ENCODE measurements at places on chromosomes 13 and 19.

GRCh38 chr19:30653646-30654386, 281.6 kb downstream of the ZNF536 start:
- DNase-seq: no peak

- DNase-seq: no peak
Observed at GRCh38 chr13:68481130-68481529, 1251.0 kb upstream of the PCDH9 start.

- no peak for DNase-seq
Observed at GRCh38 chr19:42424712-42425131, 2.5 kb downstream of the LIPE start.

DNA sequence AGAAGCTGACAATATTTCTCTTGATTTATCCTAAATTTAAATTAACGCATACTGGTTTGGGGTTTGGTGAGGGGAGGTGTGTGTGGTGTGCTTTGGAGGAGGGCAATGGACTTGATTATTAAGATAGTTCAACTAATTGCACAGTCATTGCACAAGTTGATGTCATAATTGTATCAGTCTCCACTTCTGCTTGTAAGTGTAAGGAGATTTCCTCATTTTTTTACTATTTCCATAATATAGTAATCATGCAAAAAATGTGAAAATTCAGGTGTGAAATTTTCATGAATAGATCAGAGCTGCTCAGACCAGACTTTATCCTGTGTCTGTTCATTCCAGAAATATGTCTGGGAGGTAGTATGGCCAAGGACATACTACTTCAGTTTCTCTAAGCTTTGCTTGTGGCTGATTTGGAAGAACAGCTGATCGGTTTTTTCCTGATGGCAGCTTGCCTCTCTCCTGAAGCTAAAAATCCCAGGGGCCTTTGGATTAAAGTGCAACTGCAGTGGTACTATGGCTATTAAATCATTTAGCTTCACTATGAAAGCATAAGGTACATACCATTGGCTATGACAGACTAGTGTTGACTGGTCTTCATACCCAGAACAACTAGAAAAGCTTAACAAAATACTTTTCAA, 201.8 kb upstream of the MIR17HG start:
- no peak for DNase-seq

DNA sequence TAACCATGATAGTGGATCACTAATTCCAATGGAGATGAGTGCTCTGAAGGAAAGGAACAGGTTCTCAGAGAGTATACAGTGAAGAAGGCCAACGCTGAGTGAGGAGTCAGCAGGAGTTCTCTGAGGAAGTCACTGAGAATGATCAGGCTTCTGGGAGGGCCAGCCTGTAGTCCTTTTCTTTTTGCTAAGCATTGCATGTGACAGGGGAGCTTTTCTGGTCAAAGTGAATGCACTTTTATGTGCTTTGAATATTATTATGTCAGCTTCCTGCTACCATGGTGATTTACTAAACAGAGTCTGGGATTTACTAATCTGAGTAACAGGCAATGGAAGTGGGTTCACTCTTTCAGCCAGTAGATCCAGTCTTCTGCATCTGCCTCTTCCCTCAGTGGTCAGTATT, 81.1 kb upstream of the SERP2 start:
- DNase-seq: no peak

- DNase-seq: no peak
Observed at GRCh38 chr13:51768378-51768921, 35.5 kb downstream of the DHRS12 start.

DNA sequence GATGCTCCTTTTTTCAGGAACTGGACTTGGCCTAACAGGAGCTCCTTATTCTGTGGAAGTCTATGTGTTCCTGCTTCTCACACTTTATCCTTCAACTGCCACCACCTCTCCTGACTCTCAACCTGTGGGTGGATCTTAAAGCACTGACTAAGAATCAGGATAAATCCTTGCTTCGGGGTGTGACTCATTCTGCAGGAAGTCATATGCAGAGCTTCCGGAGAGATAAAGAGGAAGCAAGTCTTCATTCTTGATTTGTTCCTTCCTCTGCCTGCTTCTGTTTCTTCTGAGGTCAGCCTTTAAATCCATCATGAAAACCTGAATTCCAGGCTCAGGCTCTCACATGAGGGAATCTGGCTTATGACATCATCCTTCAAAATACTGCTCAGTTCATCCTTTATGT, 137.1 kb upstream of the ATXN8OS start:
- no peak for DNase-seq

DNA sequence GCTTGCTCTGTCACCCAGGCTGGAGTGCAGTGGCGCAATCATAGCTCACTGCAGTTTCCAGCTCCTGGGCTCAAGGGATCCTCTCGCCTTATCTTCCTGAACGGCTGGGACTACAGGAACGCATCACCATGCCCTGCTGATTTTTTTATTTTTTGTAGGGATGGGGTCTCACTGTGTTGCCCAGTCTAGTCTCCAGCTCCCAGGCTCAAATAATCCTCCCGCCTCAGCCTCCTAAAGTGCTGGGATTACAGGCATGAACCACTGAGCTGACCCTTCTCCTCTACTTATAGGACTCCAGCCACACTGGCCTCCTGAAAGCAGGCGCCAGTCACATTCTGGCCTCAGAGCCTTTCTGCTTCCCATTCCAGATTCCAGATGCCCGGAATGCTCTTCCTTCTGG, 10.5 kb downstream of the DACT3 start:
- no peak for DNase-seq

DNA sequence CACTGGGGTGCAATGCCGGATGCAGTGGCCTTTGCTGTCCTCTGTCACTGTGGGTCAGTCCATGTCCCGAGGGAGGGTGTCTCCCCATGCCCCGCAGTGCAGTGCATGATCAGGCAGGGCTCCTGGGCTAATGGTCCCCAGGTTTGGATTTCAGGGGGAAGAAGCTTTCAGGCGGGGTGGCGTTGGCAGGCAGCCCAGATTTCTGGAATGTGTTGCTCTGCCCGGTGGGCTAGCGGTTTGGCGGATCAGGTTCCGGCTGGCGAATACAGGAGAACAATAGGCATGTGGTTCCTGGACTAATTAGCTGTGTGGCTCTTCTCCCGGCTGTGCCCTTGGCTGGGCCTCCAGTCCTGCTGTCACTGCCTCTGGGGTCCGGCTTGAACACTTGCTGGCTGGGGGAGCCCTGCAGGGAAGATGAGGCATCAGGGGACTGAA, 141.3 kb downstream of the FGF9 start:
- DNase-seq: no peak

GRCh38 chr13:46334035-46334822, 52.8 kb downstream of the RUBCNL start:
- DNase-seq: no peak

DNA sequence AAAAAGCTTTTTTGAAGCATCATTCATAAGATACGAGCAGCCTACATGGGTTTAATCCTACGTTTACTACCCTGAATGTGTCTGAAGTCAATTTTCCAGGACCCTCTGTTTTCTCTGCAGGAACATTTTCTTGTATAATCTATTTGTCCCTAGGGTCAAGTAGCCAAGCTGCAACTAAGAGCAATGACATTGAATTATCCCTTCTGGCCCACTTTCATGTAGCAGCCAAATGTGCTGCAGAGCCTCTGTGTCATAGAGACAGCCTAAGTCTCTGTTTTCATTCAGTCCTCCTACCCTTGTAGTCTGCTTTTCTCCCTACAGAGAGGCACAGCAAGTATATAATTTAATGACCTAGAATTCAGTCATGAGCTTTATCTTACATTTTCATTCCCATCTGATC, 82.1 kb downstream of the ZAR1L start:
- DNase-seq: no peak

- no peak for DNase-seq
Observed at GRCh38 chr19:42071247-42071646, 1.2 kb upstream of the GRIK5 start.

DNA sequence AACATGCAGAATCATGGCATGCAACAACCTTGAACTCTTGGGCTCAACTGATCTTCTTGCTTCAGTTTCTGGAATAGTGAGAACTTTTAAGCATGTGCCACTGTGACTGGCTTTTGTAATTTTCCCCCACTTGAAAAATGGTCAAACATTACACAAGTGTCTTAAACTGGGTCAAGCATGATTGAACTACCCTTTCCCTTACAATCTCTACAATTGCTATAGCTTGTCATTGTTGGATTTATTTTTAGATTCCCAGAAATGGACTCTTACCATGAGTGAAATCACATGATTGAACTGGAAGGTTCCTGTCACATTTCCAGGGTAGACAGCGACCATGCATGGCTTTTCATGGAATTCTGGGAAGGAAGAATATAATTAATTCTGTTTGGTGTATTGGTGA, 102.2 kb upstream of the TUBA3C start:
- DNase-seq: no peak

- peak; percentile 35 for DNase-seq
Observed at GRCh38 chr13:46962281-46962941, 65.6 kb upstream of the HTR2A start.

GRCh38 chr19:49781394-49781793, 14.6 kb downstream of the AP2A1 start:
- no peak for DNase-seq

DNA sequence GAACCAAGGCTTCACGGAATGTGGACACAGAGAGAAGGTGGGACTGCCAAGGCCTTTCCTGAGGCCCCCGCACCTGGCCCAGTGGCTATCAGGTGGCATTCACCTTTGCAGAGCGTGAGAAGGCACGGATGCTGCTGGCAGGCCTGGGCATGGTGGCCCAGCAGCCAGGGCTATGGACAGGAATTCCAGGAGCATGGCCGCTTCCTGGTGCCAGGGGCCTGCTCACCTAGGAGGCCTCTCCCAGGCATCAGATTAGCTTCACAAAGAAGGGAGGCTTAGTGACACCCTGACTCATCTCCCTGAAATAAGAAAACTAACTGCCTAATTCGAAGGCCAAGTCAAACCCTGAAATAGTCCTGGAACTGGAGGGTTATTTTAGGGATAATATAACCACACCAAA, 155.8 kb downstream of the TEX29 start:
- no peak for DNase-seq

DNA sequence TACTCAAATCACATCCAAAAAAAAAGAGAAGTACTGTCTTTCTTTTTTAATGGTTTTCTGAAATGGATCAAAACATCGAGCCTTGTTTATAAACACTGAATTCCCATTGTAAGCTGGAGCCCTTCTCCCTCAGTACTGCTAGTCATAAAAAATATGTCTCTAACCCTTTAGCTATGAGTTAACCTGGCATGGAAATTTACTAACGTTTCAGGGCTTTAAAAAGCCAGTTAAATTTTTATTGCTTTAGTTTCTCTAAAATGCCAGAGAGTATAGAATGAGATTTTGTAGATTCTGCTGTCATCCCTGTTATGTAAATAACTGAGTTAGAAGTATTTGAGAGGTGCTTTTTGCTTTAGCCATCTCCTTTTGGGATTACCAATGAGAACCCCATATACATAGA, 528.3 kb downstream of the EFNB2 start:
- no peak for DNase-seq

DNA sequence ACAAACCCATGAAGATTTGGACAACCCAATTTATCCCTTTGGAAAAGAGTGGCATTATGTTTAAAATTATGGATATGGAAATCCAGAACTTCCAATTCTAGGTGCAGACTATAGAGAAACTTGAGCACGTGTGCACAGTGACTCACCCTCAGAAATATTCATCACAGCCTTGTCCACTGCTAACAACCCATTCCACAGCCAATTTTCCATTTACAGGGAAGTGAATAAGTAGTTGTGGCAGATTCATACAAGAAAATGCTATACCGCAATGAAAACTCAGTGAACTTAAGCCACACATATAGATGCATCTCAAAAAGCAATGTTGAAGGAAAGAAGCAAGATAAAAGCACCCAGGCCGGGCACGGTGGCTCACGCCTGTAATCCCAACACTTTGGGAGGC, 133.3 kb downstream of the USP12 start:
- peak; percentile 83 for DNase-seq

GRCh38 chr19:2273356-2274184, 8.4 kb downstream of the PEAK3 start:
- DNase-seq: peak; percentile 55

DNA sequence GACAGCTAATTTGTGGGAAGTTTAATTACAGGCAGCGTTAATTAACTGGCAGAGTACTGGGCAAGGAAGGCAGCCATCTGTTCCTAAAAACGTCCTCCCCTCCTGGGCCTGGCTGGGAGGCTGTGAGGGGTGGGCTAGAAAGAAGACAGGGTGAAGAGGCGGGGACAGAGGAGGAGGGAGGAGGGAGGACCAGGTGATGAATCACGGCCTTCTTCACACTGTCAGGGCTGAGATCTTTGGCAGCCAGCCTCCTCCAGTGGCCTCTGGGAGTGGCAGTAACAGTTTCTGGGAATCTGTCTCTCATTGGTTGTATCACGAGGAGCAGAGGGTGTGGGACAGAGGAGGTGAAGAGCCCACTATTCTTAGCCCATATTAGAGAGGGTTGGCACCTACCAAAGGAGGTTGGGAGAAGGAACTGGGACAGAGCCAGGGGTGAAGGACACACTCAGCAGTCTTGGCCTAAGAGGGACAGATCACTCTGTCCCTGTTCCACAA, 9.6 kb upstream of the ZNRF4 start:
- no peak for DNase-seq

GRCh38 chr13:96900986-96901385, 93.3 kb downstream of the OXGR1 start:
- no peak for DNase-seq

DNA sequence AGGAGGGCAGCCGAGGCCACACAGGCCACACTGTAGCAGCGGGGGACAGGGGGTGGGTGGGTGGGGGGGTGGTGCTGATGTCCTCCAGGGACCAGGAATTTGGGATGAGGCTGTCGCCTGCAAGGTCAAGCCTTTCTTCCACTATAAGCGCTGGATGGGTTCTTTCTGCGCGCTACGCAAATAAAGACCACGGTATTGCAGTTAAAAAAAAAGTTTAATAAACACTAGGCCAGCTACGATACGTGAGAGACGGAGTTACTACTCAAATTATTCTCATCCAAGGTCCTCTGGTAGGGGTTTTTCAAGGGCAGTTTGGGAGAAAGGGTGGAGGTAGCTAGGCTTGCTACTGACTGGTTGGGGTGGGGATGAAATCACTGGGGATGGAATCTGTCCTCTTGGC, 508 bp upstream of the ZNF44 start:
- DNase-seq: no peak

DNA sequence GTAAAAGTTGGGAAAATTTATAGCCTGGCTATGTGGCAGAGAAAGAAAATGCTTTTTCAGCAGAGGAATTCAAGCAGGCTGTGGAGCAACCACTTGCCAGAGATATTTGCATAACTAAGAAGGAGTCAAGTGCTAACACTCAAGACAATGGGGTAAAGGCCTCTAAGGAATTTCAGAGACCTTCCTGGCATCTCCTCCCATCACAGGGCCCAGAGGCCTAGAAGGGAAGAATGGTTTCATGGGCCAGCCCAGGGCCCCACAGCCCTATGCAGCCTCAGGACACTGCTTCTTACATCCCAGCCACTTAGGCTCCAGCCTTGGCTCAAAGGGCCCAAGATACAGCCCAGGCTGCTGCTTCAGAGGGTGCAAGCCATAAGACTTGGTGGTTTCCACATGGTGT, 14.3 kb downstream of the SLC15A1 start:
- no peak for DNase-seq

- peak; percentile 6 for DNase-seq
Observed at GRCh38 chr13:112893570-112894422, 75.2 kb upstream of the MCF2L start.

GRCh38 chr13:66842766-66843165, 387.4 kb downstream of the PCDH9 start:
- no peak for DNase-seq

GRCh38 chr13:100476963-100477362, 111.6 kb downstream of the GGACT start:
- DNase-seq: no peak

All from fibroblast of the aortic adventitia (primary cell).